Mesangial cell (primary cell): ENCODE measurements at places on chromosomes 5 and 9. TPM values are rescaled to one million over a fixed set of nuclear protein-coding genes. Genes with fewer than 3 reads are reported as not detected.

The ECM2 gene
- total RNA-seq, result 0.13 and 0.16 TPM in 2 replicates

The AQP7 gene
- total RNA-seq, result 1.1 TPM in 1 of 2 replicates, not detected in the other

The C1QTNF3 gene
- total RNA-seq, result 0.49 and 3.0 TPM in 2 replicates

The PCDHGA7 gene
- 0.49 and 4.1 TPM in 2 replicates for total RNA-seq

The COL15A1 gene
- 0.16 and 3.5 TPM in 2 replicates for total RNA-seq

The NUTM2F gene
- total RNA-seq, result not detected in 2 replicates

The PRDM9 gene
- total RNA-seq, result not detected in 2 replicates

The KDM4C gene
- total RNA-seq, result 6.4 and 14.2 TPM in 2 replicates

The WDR38 gene
- total RNA-seq, result 0.13 TPM in 1 of 2 replicates, not detected in the other

The C1QTNF2 gene
- 0.65 TPM in 1 of 2 replicates, not detected in the other for total RNA-seq

The ZNG1C gene
- 6.2 and 11.6 TPM in 2 replicates for total RNA-seq
